ENCODE measurements at places on chromosomes 13 and 19. TPM values are rescaled to one million over a fixed set of nuclear protein-coding genes. Genes with fewer than 3 reads are reported as not detected.

PLPPR3 gene
- total RNA-seq, result 63.7 TPM

KISS1R gene
- total RNA-seq, result 0.92 TPM

SIGLEC7 gene
- not detected for total RNA-seq

KLK11 gene
- not detected for total RNA-seq

BCAM gene
- total RNA-seq, result 21.5 TPM

CHST8 gene
- total RNA-seq, result 0.28 TPM

FUT6 gene
- total RNA-seq, result not detected

NLRP9 gene
- total RNA-seq, result not detected

MEX3D gene
- 73.7 TPM for total RNA-seq

ONECUT3 gene
- 16.5 TPM for total RNA-seq

BORA gene
- total RNA-seq, result 8.0 TPM

CEACAM16 gene
- not detected for total RNA-seq

FFAR2 gene
- total RNA-seq, result not detected

ATP1A3 gene
- 4.9 TPM for total RNA-seq

SAFB gene
- total RNA-seq, result 83.0 TPM

AXL gene
- 128 TPM for total RNA-seq

SYNGR4 gene
- 0.39 TPM for total RNA-seq

All from Panc1 (cell line).